ENCODE measurements at places on chromosomes 2 and 18.
A peak's percentile ranks its signal among the peaks of the same experiment; 100 is the strongest.

DNA sequence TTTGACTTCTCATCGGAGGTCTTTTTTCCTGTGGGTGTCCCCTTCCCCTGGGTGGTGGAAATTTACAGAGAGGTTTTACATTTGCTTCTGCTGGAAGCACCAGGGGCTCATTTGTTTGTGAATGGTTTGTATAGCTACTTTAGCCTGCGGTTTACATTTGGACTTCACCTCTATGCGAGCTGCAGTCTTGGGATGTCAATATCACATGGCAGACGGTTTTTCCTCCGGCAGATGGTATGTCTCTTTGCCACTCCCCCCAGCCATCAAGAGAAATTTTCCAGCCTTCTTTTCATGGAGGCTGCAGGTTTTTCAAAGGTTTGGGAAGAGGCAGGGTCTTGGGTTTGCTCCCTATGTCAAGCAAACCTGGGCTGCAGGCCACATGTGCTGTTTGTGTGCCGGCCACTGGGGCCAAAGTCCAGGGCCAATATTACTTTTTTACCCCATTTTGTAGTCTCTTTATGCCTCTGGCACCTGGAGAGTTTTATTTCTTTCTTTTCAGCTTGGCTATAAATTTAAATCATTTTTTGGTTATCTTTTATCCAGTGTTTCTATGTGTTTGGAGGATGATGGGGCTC lies 23.9 kb upstream of the BOD1L2 start:
- DNase-seq, result no peak

- DNase-seq, result peak; percentile 22
Measured at GRCh38 chr2:111135910-111136297, 15.2 kb downstream of the BCL2L11 start.

DNA sequence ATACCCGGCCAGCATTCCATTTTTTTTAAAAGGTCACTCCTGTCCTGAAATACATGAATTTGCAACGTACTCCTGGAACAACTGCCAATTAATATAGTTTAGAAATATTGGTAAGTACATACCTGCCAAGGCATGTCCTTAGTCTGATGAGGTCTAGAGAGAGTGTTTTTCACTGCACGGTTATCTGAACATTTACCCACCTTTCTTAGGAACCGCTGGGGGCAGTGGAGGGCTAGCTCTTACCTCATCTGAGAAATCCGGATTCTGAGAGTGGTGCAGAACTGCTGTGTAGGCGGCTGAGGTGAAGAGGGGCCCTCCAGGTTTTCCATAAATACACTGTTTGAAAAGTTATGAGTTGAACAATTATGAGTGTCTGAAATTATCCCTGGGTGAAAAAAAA lies 133.1 kb upstream of the CCDC195 start:
- DNase-seq, result no peak

DNA sequence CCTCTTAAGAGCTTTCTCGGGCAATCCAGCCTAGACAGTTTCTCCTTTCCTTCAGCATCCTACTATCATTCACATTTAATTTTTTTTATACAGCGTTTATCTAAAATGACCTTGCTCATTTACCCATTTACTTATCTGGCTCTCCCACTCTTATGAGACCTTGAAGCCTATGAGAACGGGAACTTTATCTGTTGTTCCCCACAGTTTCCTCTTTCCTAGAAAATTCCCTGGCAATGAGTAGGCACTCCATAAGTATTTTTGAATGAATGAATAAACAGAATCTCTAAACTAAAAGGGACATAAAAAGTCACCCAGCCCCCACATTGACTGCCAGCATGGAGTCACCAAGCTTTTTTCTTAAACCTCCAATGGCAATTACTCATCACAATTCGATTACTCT lies 353.2 kb downstream of the METTL4 start:
- DNase-seq, result no peak

DNA sequence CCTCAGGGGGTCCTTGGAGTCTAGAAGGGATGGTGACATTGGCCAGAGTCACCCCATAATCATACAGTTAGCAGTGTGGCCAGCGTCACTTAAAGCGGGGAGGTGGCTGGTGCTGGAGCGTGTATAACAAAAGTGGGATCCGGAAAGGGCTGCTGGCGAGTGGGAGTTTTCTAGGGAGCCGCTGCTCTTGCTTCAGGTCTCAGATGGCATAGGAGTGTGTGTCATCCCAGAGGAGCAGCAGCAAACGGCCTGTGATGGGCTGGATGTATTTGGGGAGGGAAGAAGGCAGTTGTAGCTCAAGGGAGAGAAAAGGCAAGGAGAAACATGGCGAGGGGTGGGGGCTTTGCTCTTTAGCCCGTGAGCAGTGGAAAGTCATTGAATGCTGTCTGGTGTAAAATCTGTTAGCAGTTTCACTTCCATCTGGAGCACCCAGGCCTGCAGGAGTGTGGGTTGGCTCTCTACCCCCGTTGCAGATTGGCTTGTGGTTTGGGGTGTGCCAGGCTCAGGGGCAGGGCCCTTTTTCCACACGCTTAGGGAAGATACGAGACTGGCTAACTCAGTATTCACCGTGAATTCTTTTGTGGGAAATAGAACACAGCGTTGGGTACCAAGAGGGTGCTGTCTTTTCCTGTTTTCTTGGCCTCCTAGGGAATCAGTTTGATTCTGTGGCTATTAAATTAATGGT lies 120.5 kb downstream of the AGAP1 start:
- no peak for DNase-seq

GRCh38 chr2:130882111-130882690 lies 45.5 kb downstream of the ARHGEF4 start:
- no peak for DNase-seq

DNA sequence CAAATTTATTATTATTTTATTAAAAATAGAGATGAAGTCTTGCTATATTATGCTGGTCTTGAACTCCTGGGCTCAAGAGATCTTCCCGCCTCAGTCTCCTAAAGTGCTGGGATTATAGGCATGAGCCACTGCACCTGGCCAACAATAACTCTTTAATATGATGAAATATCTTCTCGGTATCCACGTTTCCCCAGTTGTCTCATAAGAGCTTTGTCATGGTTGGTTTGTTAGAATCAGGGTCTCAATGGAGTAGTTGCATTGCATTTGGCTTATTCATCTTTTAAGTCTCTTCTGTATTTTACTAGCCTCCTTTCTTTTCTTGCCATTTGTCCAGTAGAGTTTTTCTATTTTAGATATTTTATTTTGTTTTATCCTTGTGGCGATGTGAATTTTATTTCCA lies 32.7 kb upstream of the DLX2 start:
- DNase-seq, result peak; percentile 11
